ENCODE measurements at places on chromosomes 4 and X.

GRCh38 chr4:25069014-25069413, 38.3 kb upstream of the LGI2 start:
- no peak for DNase-seq

GRCh38 chr4:89751416-89751815, 85.5 kb downstream of the SNCA start:
- DNase-seq = no peak

DNA sequence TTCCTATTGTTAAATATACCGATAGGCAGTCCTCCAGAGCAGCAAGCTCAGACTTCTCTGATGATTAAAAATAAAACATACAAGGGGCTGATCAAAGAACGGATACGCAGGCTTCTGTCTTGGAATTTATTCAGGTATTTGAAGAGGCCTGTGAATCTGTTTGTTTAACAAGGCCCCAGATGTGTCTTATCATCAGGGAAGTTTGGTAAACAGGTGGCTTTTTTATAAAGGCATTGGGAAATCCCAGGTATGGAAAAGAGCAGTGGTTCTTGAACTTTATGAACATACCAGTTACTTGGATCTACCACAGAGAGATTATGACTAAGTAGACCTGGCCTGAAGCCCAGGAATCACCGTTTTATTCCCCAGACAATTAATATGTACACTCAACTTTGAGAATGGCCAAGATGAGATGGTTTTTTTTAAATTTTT, 47.9 kb downstream of the SOWAHB start:
- DNase-seq = no peak

GRCh38 chr4:75705198-75705977, 19.0 kb upstream of the USO1 start:
- DNase-seq = no peak

DNA sequence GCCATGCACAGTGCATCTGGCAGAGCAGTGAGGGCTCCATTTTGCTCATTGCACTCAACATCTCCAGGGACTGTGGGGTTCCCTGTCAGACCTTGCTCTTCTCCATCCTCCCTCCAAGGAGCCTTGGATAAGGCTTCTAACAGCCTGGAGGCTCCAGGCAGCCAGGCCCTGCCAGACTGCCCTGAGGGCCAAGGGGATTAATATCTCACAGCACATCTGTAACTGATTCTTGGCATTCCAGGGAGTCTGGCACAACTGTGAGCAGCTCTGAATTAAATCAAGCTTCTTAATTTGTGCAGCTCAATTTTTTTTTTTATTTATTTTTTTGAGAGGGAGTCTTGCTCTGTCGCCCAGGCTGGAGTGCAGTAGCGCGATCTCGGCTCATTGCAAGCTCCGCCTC, 224.5 kb upstream of the PGRMC2 start:
- no peak for DNase-seq

DNA sequence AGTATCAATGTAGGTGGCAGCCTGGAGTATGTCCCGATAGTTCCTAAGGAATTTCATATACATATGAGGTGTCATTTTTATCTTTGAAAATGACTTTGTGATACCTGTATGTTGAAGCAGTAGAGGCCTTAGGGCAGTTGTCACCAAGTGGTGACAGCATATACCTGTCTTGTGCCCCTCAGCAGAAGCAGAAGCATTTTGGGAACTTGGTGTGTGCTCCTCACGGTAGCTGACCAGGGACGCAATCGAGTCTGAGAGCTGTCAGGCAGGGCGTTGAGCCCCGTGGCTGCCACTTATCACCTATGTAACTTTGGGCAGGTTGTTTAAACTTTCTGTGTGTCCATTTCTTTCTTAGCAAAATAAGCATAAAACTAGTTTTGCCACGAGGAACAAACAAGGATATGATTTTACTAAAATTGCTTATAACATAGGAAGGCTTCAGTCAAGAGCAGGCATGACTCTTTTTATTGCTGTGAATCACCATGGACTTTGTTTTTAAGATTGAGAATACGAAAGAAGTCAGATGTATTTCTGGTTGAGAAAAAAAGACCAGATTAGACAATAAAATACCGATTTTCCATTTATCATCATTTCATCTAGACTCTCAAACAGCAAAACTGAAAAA, 161.5 kb downstream of the CPE start:
- DNase-seq = no peak

DNA sequence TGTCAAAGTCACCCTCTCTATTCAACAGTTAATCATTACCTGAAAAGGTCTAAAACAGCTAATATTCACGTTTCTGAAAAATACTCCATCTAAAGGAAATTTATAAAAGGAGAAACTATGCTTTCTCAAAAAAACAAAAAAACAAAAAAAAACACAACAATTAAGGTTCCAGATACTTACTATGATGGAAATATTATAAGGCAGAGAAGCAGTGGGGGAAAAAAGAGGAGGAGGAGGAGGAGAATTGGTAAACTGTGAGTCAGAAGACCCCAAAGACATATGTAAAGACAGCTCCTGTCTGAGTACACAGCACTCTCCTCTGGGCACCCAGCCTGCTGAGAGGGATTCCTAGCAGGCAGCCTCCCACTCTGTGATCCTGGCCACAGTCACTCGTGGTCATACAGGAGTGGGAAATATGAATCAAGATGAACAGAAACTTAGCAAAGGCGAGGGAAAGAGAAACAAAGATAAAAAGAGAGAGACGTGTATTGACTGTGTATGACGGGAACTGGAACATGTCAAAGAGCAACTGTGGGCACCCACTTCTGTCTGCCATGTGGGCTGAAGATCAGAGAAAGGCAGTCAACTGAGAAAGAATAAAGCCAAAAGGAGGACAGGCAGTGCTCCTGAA, 12.5 kb downstream of the KLHL15 start:
- DNase-seq = no peak

- DNase-seq = no peak
Measured at GRCh38 chr4:140666889-140667614, 89.1 kb downstream of the TBC1D9 start.

- no peak for DNase-seq
Measured at GRCh38 chr4:2280531-2281300, 18.8 kb upstream of the MXD4 start.

- DNase-seq = no peak
Measured at GRCh38 chr4:107283587-107284559, 247.8 kb upstream of the DKK2 start.

DNA sequence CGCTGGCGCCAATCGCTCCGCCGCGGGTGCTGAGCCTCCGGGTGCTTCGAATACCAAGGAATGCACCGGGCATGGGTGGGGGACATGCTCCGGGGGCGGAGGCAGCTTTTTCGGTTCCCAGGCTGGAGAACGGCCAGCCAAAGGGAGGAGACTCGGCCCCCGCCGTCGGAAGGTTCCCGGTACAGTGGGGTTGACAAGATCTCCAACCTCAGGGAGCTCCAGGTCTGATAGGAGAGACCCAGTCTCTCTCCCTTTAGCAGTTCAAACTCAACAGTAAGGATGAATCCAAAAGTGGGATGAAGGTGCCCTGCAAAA, 29.1 kb upstream of the BCORL1 start:
- no peak for DNase-seq

DNA sequence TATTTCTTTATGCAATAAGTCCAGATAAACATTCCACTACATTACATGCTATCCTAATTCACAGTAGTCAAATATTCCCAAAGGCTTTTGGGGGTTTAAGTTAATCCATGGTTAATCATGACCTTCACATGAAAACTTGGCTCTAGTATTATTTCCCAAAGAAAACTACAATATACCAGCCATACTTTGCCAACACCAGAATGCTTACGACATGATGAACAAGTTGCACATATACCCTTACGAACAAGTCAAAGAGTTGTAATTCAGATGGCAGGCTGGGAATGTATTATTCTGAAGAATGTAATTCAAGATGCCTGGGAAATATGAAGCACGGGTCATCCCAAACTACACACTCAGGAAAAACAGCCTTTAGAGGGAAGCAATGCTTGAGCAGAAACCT, 499.6 kb downstream of the PPARGC1A start:
- no peak for DNase-seq

GRCh38 chr4:84498935-84499623, at the start of gene NKX6-1:
NKX6-1 (minus strand) TSS chr4:84499292; CDS start chr4:84498228, 1,064 bp downstream.
- DNase-seq = peak; percentile 26

GRCh38 chrX:66020631-66021334, 19.1 kb downstream of the VSIG4 start:
- DNase-seq = no peak

GRCh38 chrX:154411981-154412340, 622 bp downstream of the TAFAZZIN start:
- DNase-seq = peak; percentile 67

DNA sequence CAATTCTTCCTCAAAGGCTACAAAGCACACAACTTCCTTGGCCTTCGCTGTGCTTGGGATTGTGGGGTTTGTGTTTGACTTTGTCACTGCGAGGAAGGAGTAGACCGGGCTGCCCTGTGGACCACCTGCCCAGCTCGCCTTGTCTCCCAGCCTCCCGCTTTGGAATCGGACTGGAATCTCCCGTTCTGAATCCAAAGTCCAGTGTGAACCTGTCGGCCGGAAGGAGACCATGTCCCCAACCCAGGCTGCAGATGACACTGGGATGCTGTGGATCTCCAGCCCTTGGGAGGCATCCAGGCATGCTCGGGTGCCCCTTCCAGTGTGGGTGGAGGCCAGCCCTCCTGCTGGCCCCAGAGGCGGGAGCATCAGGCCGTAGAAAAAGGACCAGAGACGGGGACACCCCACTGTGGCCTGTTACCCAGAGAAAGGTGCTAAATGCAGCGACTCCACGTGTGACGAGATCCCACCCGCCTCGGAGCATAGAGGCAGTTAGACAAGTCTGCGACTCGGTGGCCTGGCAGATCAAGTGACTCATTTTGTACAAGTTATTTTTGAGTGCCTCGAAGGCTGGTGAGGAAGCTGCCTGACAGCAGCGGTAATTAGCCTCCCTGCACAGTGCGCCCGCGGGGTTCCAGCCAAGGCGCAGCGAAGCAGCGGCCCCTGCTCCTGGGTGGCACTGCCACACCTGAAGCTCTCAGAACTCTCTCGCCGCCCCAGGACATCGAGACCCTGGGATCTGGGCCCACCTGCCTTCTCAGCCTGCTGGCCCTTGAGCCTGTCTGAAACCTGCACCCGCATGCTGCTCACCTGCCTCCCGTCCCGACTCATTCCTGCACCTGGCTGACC, 57.5 kb downstream of the ADRA2C start:
- DNase-seq = no peak

DNA sequence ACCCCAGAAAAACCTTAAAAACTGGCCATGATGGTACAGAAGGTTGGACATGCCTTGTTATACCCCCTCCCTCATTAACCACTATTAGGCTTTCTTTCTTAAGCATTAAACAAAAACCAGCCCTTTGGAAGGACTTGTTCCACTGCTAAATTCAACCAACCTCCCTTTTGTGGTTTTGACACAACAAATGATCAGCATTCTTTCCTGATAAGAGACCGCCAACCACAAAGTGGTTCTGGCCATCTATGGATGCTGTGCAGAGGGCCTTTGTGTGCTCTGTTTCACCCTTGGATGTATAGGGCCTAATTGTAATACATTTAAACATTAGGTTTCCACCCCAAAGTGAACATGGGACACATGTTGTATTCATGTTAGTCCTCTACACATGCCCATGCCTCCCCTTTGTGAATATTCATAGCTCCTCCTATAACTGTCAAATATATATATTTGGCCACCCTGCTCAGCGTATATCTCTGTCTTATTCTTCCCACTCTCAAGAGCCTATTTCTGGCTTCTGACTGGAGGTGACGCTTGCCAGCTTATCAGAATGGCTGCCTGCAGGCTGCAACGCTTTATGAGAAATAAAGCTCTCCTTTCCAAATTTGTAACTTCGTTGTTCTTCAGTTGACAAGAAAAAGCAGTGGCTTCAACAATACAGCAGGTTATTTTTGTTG, 126.6 kb downstream of the NPNT start:
- no peak for DNase-seq

GRCh38 chrX:39491548-39492297, 606.0 kb downstream of the BCOR start:
- DNase-seq = no peak

DNA sequence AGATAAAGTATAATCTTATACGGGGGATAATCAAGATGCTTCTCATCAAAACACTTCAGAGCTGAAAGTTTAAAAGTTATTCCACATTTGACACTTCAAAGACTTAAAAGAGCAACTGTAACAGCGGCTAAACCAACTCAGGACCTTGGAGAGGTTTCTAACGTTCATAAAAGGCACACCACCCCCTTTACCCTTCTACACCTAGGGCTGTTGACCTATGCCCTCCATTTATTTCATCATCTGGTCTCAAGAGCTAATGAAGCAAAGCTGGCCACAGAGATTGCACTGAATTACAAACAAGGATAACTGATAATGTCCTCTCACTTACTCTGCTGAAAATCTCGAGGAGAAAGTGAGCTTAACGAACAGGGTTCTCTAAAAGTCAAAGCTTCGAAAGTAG, 1.1 kb upstream of the RPS6KA6 start:
- DNase-seq = no peak

- DNase-seq = no peak
Measured at GRCh38 chr4:48299560-48299959, 29.9 kb upstream of the TEC start.

- no peak for DNase-seq
Measured at GRCh38 chrX:56813318-56813837, 84.3 kb downstream of the NBDY start.

- DNase-seq = no peak
Measured at GRCh38 chr4:110532901-110533589, 57.1 kb downstream of the ENPEP start.

DNA sequence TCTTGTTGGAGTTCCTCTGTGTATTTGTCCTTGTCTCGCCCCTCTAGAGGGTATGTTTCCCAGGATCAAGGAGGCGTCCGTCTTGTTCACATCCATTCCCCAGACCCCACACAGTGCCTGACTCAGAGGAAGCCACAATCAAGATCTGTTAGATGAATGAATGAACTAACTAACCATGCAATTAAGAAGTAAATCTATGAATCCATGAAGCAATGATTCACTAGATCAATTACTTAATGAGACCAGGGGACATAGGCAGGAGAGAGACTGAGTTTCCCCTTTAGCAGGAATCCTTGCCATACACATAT, 11.9 kb downstream of the BLOC1S4 start:
- no peak for DNase-seq

DNA sequence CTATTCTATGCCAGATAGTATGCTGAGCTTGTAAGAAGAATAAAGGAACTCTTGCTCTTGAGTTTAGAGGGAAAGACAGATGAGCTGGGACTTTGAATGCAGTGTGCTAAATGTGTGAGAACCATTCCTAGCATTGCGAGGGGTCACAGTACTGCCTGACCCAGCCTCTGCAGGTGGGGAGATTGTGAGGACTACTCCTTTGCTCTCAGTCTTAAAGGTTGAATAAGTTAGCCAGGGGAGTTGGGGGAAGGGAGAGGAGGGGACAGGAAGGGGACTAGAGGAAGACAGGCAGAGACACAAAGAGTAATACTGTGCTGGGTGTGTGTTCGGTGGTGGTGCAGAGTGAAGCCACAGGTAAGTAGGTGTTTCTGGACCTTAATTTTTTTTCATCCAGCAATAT, 41.7 kb downstream of the DCUN1D4 start:
- DNase-seq = no peak

Data from cerebellum (tissue), 4 donors.